B cell (primary cell): ENCODE measurements at places on chromosomes 4 and X. TPM values are rescaled to one million over a fixed set of nuclear protein-coding genes. Genes with fewer than 3 reads are reported as not detected.

MCF2 gene
- total RNA-seq: 0.39 and 0.73 TPM in 2 replicates

BTC gene
- not detected in 2 replicates for total RNA-seq

NOX1 gene
- not detected in 2 replicates for total RNA-seq

GPR78 gene
- not detected in 2 replicates for total RNA-seq

CCNB3 gene
- total RNA-seq: 0.07 and 0.66 TPM in 2 replicates

THAP9 gene
- 6.8 and 7.8 TPM in 2 replicates for total RNA-seq

MID1 gene
- 0.32 and 0.44 TPM in 2 replicates for total RNA-seq

NLGN3 gene
- 1.0 and 1.3 TPM in 2 replicates for total RNA-seq
